ENCODE measurements at places on chromosomes 4 and X. TPM values are rescaled to one million over a fixed set of nuclear protein-coding genes. Genes with fewer than 3 reads are reported as not detected.
A peak's percentile ranks its signal among the peaks of the same experiment; 100 is the strongest.

DNA sequence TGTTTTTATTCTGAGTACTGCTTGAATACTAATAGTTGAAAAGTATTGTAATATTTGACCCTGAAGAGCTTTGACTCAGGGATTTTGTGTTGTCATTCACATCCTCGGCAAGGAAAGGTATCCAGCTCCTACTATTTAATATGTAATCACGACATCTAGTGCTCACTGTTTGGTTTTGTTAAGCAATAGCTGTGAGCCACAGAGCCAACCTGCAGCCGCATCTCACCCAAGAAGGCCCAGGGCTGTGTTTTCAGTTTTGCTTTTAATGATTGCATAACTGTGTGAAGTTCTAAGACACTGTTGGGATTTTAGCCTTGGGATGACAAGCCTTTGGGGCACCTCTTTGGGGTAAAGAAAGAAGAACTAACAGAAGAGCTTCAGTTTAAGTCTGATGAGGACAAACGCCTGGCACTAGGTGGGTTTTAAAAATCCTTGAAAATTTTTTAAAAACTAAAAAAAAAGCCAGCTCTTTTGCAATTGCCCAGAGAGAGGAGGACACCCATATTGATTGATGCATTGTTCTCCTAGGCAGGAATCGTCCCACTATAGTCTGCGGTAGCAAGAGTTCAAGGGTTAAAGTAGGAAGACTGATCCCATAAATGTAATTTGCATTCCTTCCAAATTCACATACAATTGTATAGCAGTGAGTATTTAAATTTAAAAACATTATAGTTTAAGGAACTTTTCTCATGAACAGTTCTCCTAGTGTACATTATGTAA is 157.8 kb downstream of the RELL1 start:
- no peaks in the 10 kb centered on the region for H3K4me1 ChIP-seq
- H3K4me3 ChIP-seq = no peak overlapping the region
- no peak overlapping the region for H3K27ac ChIP-seq
- no peaks in the 10 kb centered on the region for H3K36me3 ChIP-seq

DNA sequence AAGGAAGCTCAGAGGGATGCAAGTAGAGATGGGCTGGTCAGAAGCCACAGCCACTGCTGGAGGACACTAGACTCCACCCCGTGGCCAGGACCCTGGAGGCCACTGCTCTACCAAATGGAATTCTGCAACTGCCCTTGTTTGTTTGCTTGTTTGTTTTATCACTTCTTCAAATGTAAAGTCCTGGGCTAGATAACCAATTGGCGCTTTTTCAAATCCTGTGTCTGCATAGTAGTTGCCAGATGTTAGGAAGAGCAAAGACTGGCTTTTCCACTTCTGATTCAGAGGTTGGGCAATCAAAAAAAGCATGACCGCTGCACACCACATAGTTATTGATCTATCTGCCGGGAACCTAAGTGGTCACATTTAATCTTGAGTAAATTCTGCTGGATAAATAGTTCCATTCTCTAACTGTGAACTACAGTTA is 255.2 kb upstream of the SFRP2 start:
- no peak for DNase-seq
- no peaks in the 10 kb centered on the region for H3K36me3 ChIP-seq
- H3K4me1 ChIP-seq = no peaks in the 10 kb centered on the region

GRCh38 chr4:38328989-38329729 is 334.8 kb upstream of the KLF3 start:
- peaks cover 19% of the 10 kb centered on the region for H3K4me1 ChIP-seq
- H3K36me3 ChIP-seq = no peaks in the 10 kb centered on the region
- no peaks in the 10 kb centered on the region for H3K27me3 ChIP-seq
- no peak overlapping the region for H3K27ac ChIP-seq
- no peak for DNase-seq
- H3K4me3 ChIP-seq = no peak overlapping the region

DNA sequence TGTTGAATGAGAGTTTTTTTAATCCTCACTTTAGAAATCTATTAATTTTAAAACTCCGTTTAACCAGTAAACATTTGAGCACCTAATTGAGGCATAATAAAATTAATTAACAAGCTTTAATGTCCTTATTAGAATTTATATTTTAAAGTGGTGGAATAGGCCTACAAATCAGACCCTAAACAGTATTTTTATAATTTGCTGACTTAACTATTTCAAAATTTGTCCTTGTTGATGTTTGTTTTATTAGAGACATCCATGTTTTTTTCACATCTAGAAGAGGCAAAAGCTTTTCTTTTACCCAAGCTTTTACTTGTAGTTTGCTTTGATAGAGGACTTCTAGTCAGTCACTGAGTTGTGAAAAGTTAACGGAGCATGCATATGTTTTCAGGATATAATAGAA is 3.8 kb downstream of the SAP30 start:
- H3K27ac ChIP-seq = no peak overlapping the region
- DNase-seq = no peak
- peaks cover 18% of the 10 kb centered on the region for H3K36me3 ChIP-seq

- no peaks in the 10 kb centered on the region for H3K4me1 ChIP-seq
- H3K27ac ChIP-seq = no peak overlapping the region
- DNase-seq = no peak
- H3K36me3 ChIP-seq = no peaks in the 10 kb centered on the region
- H3K4me3 ChIP-seq = no peak overlapping the region
Observed at GRCh38 chr4:17124767-17125166, 226.3 kb upstream of the LDB2 start.

- no peak overlapping the region for H3K27ac ChIP-seq
- DNase-seq = no peak
- H3K36me3 ChIP-seq = no peaks in the 10 kb centered on the region
- no peak overlapping the region for H3K4me3 ChIP-seq
Observed at GRCh38 chr4:17400686-17401085, 111.2 kb downstream of the QDPR start.

GRCh38 chr4:111854494-111855087 is 290.7 kb upstream of the FAM241A start:
- H3K4me3 ChIP-seq = no peak overlapping the region
- no peak overlapping the region for H3K27ac ChIP-seq
- H3K27me3 ChIP-seq = no peaks in the 10 kb centered on the region
- peak; percentile 28 for DNase-seq
- no peaks in the 10 kb centered on the region for H3K36me3 ChIP-seq
- no peaks in the 10 kb centered on the region for H3K4me1 ChIP-seq

DNA sequence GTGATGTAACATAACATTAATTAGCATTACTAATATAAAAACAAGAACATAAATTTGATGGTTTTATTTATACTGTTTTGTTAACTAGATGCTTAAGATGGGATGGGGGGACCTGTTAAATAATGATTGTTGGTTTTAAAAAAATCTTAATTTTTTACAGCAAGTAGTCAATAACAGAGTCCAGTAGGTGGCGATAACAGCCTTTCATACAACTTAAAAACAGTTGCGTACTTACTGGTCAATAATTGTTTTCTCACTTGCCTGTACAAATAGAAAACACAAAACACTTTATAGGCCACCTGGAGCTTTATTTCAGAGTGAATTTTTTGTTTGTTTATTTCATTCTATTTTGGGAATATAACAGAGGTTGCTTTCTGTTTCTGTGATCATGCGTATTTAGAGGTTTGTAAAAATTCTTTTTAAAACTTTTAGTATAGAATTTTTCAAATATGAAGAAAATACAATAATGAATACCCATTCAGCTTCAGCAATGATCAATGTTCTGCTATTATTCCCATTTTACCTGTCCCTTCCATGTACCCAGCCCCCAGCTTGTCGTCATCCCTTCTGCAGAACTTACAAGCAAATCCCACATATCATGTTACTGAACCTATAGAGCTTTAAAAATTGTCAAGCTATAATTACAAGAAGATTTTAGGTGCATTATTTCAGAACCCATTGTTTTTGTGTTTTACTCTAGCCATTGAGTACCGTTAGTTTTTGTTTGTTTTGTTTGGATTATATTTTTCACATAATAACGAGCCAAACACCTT is 97.1 kb downstream of the MRPL1 start:
- H3K27ac ChIP-seq = no peak overlapping the region
- H3K4me1 ChIP-seq = peaks cover 8% of the 10 kb centered on the region

DNA sequence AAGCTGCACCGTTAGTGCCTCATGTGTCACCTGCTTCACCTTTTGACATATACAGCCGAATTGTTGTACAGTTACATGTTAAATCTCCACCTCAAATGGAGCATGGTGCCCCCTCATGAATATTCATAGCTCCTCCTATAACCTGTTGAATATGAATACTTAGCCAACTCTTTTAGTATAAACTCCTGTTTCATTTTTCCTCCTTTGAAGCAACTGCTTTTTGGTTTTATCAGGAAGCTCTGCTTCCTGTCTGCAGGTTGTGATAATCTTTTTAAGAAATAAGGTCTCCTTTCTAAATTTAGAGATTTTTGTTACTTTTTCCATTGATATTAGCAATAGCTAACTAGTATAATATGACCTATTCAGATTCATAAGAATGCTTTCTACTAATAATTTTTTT is 1429.2 kb upstream of the AGA start:
- no peak for DNase-seq
- no peaks in the 10 kb centered on the region for H3K36me3 ChIP-seq
- H3K27ac ChIP-seq = no peak overlapping the region
- H3K27me3 ChIP-seq = no peaks in the 10 kb centered on the region

- H3K4me3 ChIP-seq = no peak overlapping the region
- peaks cover 6% of the 10 kb centered on the region for H3K4me1 ChIP-seq
- H3K27me3 ChIP-seq = no peaks in the 10 kb centered on the region
Observed at GRCh38 chrX:135396109-135396508, 25.6 kb upstream of the SMIM10L2A start.

DNA sequence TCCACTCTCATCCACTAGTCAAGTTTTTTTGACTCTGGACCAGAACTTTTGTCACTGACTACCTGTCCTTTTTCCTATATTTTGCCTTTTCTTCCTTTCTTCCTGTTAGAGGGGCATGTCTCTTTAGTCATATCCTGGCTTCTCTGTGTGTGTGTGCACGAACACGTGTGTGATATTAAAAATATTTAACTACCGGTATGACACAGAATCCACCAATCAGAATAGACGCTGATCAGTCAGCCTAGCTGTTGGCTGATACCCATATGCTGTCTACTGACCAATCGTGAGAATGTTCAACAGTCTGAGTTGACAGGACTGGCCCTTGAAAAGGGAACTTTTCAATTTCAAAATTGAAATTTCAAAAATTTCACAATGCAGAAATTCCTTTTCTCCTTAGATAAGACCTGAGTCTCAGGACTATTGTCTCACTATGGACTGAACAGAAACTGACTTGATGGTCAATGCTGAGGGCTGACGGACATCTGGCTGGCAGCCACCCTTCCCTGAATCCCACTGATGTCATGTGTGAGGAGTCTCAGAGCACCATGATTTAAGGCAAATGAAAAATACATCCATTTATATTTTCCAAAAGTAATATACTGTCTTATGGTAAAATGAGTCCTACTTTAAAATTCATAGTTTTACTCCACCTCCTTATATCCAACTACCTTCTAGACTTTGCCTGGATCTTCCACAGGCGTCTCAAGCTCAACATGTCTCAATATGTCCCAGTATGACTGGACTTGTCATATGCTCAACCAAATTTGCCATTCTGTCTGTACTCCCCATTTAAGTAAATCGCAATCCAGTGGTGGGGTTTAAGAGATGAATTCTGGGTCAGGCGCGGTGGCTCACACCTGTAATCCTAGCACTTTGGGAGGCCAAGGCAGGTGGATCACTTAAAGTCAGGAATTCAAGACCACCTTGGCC is 78.0 kb downstream of the CHRNA9 start:
- H3K4me1 ChIP-seq = no peaks in the 10 kb centered on the region
- no peaks in the 10 kb centered on the region for H3K36me3 ChIP-seq
- H3K27me3 ChIP-seq = peaks cover 7% of the 10 kb centered on the region
- H3K4me3 ChIP-seq = no peak overlapping the region
- H3K27ac ChIP-seq = no peak overlapping the region

DNA sequence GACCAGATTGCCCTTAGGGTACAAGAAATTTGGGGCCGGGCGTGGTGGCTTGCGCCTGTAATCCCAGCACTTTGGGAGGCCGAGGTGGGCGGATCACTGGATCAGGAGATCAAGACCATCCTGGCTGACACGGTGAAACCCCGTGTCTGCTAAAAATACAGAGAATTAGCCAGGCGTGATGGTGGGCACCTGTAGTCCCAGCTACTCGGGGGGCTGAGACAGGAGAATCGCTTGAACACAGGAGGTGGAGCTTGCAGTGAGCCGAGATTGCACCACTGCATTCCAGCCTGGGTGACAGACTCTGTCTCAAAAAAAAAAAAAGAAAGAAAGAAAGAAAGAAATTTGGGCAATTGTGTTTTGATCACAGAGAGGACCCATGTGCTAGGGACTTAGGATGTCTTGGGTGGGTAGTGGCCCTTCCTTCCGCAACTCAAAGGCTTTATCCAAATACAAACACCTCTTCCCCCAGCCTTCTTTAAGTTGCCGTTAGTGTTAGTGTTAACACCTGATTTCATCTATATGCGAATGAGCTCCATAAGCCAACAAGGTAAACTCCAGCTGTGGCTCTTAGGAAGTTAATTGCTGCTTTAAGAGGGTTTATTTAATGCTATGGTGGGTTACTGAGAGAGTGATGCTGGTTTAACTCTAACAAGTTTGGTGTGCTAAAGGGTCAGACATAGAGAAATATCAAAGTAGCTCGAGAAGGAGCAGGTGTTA is 8.6 kb upstream of the CCDC110 start:
- H3K4me3 ChIP-seq = no peak overlapping the region
- H3K36me3 ChIP-seq = no peaks in the 10 kb centered on the region
- peaks cover 36% of the 10 kb centered on the region for H3K27me3 ChIP-seq
- H3K4me1 ChIP-seq = no peaks in the 10 kb centered on the region

DNA sequence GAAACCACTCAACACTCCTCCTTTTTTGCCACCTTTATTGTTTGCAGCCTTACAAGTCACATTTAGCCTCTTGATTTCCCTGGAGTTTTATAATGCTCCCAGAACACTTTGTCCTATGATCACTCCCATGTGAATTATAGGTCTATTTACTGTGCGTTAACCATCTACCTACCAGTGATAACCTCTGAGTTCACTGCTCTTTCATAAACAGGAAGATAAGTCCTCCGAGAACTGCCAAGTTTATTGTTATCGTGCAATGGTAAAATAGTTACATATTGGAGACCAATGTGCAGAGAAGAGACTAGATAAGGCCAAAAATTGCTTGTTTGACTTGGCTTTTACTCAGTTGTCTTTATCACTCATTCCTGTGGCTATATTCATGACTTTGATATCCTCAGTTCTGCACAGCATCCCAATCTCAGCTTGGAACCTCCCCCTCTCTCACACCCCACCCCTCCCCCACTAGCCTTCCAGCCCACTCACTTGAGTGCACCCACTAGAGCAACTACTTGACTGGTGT is 12.9 kb upstream of the NUDT9 start:
- no peak for DNase-seq
- H3K4me3 ChIP-seq = no peak overlapping the region
- peaks cover 21% of the 10 kb centered on the region for H3K27me3 ChIP-seq
- H3K4me1 ChIP-seq = peaks cover 20% of the 10 kb centered on the region
- peaks cover 2% of the 10 kb centered on the region for H3K36me3 ChIP-seq

Gene LRCH2
- not detected for total RNA-seq

Gene FGB
- total RNA-seq = not detected

Gene MAGEA10
- total RNA-seq = not detected

Gene SLC38A5
- 88.0 TPM for total RNA-seq

Gene MAP9
- total RNA-seq = 7.0 TPM

All from activated CD8-positive, alpha-beta T cell treated with anti-CD3 and anti-CD28 coated beads, Interleukin-2, amount 10 ng/mL, durations not matched to agents 7 days and 5 days (primary cell).